ENCODE measurements at places on chromosomes 4 and X.

GRCh38 chr4:182201871-182202270 lies 41.3 kb upstream of the TENM3 start:
- DNase-seq, result no peak

- no peak for DNase-seq
These were observed 434.3 kb upstream of the RASGEF1B start for GRCh38 chr4:81905971-81906370.

GRCh38 chrX:19793471-19793870 lies 93.9 kb downstream of the SH3KBP1 start:
- no peak for DNase-seq

GRCh38 chrX:9204560-9204959 lies 170.6 kb upstream of the FAM9B start:
- no peak for DNase-seq

GRCh38 chrX:1389993-1390285 lies 2.0 kb downstream of the SLC25A6 start:
- no peak for DNase-seq

Measured in NCI-H1930 (cell line).